ENCODE measurements at places on chromosomes 13 and 19.
A peak's percentile ranks its signal among the peaks of the same experiment; 100 is the strongest.

GRCh38 chr13:43057653-43058317, 34.4 kb downstream of the DNAJC15 start:
- peak; percentile 13 for DNase-seq

- no peak for DNase-seq
Observed at GRCh38 chr19:5969476-5969875, 8.5 kb downstream of the RANBP3 start.

DNA sequence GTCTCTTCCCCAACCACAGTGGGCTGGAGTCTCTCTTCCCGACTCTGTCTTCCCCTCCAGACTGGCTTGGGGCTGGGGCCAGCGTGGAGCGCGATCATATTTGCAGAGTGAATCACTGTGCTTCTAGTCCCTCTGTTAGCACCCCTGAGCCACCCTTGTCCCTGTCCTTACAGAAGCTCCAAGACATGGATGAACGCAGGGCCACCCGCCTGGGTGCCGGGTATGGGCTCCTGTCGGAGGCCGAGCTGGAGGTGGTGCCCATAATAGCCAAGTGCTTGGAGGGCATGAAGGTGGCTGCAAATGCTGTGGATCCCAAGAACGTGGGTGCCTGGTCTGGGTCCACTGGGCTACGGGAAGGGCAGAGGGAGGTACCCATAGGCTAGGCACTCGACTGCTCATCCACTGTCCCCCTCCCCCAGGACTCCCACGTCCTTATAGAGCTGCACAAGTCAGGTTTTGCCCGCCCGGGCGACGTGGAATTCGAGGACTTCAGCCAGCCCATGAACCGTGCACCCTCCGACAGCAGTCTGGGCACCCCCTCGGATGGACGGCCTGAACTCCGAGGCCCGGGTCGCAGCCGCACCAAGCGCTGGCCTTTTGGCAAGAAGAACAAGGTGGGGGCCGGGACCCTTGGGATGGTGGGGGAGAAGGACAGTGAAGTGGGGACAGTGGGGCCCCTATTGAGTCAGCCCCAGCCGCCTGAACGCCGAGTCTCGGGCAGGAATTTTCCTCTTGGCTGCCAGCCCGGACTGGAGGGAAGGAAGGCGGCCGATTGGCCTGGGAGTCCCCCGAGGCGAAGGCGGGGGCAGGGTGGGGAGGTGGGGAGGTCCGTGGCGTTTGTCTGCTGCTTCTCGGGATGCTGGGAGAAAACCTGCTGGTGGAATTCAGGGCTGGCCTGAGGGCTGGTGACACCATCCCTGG, 5.2 kb downstream of the TRIP10 start:
- no peak for DNase-seq

DNA sequence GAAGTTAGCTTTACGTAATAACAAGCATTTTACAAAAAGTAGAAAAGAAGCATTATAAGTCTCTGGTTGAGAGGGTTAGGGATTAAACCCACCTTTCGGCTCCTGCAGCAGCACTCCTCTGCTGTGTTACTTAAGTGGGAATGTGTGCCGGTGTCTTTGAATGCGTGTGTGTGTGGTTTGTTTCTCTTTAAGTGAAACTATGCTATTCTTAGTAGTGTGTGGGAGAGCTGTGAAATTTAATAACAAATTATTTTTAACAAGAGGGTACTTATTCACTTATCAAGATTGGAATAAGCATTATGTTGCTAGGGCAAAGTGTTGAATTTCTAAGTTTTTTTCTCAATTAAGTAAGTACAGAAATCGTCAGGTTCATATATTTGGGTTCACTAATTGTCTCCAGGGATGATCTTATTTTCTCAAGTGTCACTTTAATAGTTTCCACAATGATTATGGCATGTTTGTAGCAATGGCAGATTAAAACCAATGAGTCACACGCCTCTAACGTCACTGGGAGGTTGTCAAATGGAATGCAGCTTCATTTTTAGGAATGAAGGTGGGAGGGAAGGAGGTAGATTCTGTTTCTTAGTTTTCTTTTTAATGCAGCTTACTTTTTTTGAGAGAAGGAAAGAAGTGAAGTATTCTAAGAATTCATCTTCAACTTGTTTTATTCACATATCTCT, 151.3 kb downstream of the LMO7 start:
- no peak for DNase-seq

DNA sequence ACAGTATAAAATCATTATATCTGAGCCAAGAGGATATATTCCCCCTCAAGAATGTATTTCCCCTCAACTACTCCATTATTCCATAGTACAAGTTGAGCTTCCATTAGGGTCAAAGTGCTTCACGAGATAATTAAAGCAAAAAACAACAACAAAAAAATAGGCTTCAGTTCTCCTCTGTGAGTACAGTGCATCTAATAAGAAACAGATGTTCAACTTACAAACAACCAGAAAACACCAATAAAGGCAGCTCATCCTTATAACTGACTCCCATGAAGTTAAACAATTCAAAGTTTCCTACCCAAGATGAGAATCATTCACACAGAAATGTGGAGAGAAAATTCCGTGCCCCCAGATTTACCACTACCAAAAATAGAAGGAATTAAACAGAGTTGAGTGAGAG, 854.4 kb downstream of the PCDH9 start:
- no peak for DNase-seq

DNA sequence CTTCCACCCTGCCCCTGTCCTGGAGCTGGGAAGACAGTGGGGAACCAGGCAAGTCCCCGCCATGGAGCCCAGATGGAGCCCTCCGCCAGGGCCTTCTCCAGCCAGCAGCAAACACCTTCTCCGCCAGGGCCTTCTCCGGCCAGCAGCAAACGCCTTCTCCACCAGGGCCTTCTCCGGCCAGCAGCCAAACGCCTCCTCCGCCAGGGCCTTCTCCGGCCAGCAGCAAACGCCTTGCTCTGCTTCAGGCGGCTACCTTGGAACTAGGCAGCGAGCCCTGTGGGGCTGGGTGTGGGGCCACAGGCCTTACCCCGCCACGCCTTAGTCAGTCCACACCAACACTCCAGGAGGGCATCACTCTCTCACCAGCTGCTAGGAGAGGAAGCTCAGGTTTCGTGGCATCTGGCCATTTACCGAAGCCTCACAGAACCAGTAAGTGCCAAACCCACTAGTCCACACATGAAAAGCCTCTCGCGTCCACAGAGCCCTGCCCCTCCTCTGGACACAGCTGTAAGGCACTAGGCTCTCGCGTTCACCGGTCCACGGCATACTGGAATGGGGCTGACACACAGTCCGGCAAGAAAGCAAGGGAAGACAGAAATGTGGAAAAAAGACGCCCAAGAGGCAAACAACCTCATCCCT, 41.0 kb downstream of the MLLT1 start:
- DNase-seq, result no peak

GRCh38 chr19:2097203-2097885, 629 bp downstream of the IZUMO4 start:
- DNase-seq, result no peak

GRCh38 chr13:98910501-98910951, 67.3 kb downstream of the DOCK9 start:
- no peak for DNase-seq

DNA sequence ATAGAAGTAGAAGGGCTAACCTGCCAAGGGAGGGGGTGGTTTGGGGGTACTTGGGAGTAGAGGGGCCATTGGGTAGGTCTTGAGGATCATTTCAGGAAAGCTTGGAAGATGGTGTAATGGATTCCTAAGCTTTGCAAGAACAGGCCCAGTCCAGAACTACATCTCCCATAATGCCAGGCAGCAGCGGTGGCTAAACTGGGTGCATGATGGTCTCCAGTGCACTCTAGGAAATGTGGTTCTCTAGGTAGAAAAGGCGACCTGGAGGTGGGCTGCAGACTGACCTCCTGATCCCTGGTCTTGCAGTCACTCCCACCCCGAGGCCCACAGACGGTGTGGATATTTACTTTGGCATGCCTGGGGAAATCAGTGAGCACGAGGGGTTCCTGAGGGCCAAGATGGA, 3.8 kb downstream of the APLP1 start:
- DNase-seq, result no peak

DNA sequence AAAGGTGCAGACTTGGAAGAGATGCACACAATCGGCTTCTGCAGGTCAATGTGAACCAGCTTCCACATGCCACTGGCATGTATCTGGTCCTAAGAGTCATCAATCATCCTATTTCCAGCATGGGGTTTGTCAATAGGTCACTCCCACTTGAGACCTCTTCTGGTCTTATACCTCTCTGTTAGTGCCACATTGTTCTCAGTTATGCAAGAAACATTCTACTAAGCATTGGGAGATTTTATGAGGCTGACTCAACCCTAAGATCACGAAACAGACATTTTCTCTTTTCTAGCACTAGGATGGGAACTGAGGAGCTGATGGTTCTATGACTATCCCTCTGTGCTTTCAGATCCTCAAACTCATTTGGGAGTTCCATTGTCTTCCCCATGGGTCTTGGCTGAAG, 581.5 kb upstream of the KLF12 start:
- no peak for DNase-seq

DNA sequence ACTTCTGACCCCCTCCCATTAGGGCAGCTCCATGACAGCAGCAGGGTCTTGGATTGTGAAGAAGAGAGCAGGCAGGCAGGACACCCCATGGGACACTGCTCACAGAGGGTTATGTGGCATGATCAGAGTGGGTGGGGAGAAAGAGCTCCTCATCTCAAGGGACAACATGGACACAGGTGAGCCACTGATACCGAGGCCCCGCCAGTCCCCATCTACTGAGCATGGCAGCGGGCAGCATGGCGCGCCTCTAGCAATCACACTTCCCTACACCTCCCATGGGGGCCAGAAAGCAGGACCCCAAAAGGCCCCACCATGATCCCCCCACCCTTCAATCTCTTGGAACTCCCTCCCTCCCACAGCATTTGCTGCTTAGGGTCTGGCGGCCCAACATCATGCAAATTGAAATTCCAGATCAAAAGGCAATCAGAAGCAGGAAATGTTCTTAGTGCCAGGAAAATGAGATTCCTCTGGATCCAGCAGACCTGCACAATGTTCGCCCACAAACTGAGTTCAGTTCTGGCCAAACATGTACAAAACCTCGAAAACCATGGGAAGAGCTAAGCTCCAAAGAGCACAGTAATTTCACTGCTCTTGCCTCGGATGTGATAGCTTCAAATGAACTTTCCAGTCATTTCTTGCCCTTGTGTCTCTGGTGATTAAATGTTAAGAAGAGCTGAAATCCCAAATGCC, 14.8 kb downstream of the DOCK9 start:
- no peak for DNase-seq

DNA sequence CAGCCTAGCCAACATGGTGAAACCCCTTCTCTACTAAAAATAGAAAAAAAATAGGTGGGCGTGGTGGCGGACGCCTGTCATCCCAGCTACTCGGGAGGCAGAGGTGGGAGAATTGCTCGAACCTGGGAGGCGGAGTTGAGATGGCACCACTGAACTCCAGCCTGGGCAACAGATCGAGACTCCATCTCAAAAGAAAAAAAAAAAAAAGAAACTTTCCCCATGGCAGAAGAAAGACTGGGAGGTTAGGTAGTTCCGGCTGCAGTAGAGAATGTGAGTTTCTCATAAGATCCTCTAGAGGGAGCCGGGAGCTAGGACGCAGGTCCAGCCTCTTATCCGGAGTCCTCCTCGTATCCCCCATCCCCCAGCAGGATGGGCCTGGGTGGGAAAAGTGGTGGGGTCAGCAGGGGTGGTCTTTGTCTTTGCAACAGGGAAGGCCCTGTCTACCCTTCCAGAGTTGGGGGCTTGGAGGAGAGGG, 13.2 kb upstream of the CREB3L3 start:
- no peak for DNase-seq

DNA sequence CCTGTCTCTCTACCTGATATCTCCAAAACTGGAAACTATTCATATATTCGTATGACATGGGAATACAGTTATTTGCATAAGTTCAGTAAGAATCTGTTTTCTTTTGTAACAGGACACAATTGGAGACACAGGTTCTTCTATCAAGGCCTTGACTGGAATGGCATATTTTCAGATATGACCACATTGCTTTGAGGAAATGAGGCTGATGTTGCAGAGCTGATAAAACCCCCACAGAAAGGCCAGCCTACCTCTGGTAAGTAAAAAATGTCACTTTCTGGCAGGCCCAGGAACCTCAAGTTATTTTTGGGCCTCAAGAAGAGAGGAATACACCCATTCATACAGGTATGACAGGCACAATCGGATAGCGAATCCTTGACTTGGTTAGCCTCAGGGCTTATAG, 29.5 kb upstream of the KBTBD6 start:
- no peak for DNase-seq

GRCh38 chr13:112784811-112785482, 95.1 kb downstream of the ATP11A start:
- DNase-seq, result no peak

GRCh38 chr19:6767081-6767356, 216 bp downstream of the SH2D3A start:
- no peak for DNase-seq

DNA sequence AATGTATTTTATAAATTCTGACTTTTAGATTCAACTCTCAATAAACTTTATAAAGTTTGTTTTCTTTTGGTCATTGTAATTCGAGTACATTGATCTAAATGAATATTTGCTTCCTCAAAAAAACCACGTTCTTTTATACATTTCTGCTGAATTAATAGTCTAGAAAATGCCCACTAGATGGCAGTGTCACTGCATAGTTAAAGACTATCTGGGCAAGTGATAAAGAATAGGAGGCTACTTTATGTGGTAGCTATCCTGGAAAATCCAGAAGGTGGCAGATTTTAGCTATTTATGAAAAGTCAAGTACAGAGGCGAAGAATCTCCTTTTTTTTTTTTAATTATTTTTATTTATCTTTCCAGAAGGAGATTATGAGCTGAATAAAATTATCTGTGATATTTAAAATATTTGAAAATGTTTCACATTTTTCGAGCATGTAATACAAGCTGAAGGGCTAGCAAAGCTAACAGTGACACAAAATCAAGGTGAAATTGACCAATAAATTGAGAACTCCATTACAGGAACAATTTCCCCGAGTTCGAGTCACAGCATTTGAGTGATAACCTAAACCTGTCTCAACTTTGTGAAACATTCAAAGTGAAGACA, 221.8 kb downstream of the OLFM4 start:
- no peak for DNase-seq

DNA sequence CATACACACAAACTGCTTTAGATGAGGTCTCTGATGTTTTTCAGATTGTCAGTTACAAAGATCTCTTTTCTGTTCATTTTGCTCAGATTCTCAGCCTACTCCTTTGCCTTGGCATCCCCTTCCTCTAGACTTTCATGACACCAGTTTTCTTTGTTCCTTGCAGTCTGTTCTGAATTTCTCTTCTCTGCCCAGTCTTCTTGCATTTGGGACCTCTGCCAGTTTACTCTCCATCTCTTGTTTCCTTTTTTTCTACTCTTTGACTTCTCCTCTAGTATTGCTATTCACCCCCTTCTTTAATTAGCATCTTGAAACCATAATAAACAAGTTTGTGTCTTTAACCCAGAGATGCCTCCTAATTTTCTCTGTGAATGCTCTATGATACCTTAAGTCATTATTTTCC, 26.1 kb downstream of the EDNRB start:
- DNase-seq, result no peak

GRCh38 chr13:30700364-30700763, 35.0 kb upstream of the ALOX5AP start:
- DNase-seq, result no peak
